Aorta (tissue), 5 donors: ENCODE measurements at places on chromosomes 6 and 20. TPM values are rescaled to one million over a fixed set of nuclear protein-coding genes. Genes with fewer than 3 reads are reported as not detected.

GNMT gene
- 1.2 TPM for total RNA-seq

CLIC5 gene
- total RNA-seq: 9.2 TPM

SLC2A10 gene
- total RNA-seq: 25.6 TPM

RHAG gene
- total RNA-seq: not detected

CLVS2 gene
- not detected for total RNA-seq

CALHM6 gene
- 1.8 TPM for total RNA-seq

DNA sequence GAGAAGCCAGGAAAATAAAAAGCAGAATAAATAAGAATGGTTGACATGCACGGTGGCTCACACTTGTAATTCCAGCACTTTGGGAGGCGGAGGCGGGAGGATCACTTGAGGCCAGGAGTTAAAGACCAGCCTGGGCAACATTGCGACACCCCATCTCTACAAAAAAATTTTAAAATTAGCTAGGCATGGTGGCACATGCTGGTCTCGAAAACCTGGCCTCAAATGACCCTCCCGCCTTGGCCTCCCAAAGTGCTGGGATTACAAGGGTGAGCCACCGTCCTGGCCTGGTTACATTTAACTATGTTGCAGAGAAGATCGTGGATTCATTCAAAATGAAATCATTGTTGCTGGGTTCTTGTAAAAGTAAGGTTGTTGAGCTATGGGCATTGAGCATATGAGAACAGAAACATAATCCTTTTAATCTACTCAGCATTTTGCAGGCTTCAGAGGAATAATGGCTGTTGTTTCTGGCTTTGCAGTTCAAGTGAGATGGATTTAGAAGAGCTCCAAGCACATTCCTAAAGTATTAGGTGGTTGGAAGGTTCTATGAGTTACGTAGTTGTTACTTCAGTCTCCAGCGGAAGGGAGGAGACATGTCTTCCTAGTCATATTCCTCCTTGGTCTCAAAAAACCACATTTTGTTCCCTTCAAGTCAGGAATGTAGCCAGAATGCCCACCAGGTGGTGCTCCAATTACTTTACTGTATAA is 45.6 kb upstream of the RAB23 start:
- H3K27me3 ChIP-seq: no peaks in the 10 kb centered on the region
- H3K4me1 ChIP-seq: no peaks in the 10 kb centered on the region
- no peak overlapping the region for H3K27ac ChIP-seq

- DNase-seq: no peak
- H3K27me3 ChIP-seq: no peaks in the 10 kb centered on the region
- H3K4me1 ChIP-seq: no peaks in the 10 kb centered on the region
- no peaks in the 10 kb centered on the region for H3K36me3 ChIP-seq
Measured at GRCh38 chr20:3174442-3175261, 1.3 kb upstream of the LZTS3 start.

DNA sequence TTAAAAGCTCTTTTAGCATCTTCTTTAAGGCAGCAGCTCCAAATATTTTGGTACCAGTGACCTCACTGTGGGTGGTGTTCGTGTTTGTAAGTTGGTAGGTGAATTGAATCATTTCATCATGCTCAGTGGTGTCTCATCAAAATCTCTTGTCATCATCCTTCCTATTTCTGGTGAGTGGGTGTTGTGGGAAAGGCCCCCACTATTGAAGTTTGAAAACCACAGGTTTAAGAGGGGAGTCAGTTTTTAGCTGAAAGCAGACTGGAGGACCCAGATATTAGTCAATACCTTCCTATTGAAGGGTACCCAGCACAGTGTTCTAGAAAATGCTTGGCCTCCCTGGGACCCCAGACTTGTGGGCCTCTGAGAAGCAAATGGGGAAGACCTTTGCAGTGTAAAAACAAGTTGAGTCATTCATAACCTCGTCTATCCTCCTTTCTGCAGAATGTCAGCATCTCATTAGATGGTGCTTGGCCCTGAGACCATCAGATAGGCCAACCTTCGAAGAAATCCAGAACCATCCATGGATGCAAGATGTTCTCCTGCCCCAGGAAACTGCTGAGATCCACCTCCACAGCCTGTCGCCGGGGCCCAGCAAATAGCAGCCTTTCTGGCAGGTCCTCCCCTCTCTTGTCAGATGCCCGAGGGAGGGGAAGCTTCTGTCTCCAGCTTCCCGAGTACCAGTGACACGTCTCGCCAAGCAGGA is 3.7 kb downstream of the PIM1 start:
- H3K4me1 ChIP-seq: no peaks in the 10 kb centered on the region
- no peak overlapping the region for H3K27ac ChIP-seq
- H3K36me3 ChIP-seq: peaks cover 5% of the 10 kb centered on the region
- DNase-seq: no peak

- H3K4me1 ChIP-seq: no peaks in the 10 kb centered on the region
- no peak overlapping the region for H3K4me3 ChIP-seq
- no peaks in the 10 kb centered on the region for H3K36me3 ChIP-seq
Measured at GRCh38 chr6:28172006-28172405, 30.3 kb downstream of the ZKSCAN8 start.

DNA sequence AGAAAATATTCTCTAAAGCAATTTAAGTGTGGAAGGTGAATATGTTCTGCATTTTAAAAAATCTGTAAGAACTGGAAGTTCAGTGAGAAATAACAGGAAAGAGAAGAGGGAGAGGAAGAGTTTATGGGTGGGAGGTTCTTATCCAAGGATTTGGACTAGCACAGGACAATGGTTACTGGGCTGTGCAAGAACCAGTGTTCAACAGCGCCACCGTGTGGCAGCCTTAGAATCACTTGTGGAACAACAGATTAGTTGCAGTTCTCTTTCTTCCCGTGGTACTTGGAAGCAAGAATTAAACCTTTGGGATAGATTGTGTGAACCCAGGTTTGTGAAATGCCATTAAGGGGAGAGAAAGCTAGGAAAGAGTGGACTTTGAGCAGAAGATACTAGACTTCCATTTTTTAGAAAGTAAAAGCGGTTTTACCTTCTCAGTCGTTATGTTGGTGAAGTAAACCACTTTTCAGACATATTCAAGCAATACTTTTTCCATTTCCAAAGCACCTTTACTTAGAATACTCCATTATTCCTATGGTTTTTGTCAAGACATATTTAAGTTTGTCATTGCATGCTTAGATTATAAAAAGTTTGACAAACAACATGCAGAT is 436.7 kb downstream of the RNF144B start:
- H3K27ac ChIP-seq: no peak overlapping the region
- H3K4me1 ChIP-seq: no peaks in the 10 kb centered on the region
- H3K27me3 ChIP-seq: peaks cover 3% of the 10 kb centered on the region
- H3K36me3 ChIP-seq: no peaks in the 10 kb centered on the region
- DNase-seq: no peak
- no peak overlapping the region for H3K4me3 ChIP-seq

GRCh38 chr6:131122007-131122406 is 13.3 kb upstream of the AKAP7 start:
- H3K27ac ChIP-seq: no peak overlapping the region
- DNase-seq: no peak
- no peaks in the 10 kb centered on the region for H3K27me3 ChIP-seq
- no peak overlapping the region for H3K4me3 ChIP-seq
- no peaks in the 10 kb centered on the region for H3K4me1 ChIP-seq

GRCh38 chr6:131161987-131162386 is 26.7 kb downstream of the AKAP7 start:
- no peaks in the 10 kb centered on the region for H3K4me1 ChIP-seq
- DNase-seq: no peak
- H3K36me3 ChIP-seq: no peaks in the 10 kb centered on the region
- H3K27ac ChIP-seq: no peak overlapping the region
- H3K27me3 ChIP-seq: no peaks in the 10 kb centered on the region

- H3K4me1 ChIP-seq: no peaks in the 10 kb centered on the region
- H3K27ac ChIP-seq: no peak overlapping the region
- H3K27me3 ChIP-seq: no peaks in the 10 kb centered on the region
- H3K36me3 ChIP-seq: no peaks in the 10 kb centered on the region
- H3K4me3 ChIP-seq: no peak overlapping the region
Measured at GRCh38 chr6:130602151-130602770, 224.9 kb upstream of the SMLR1 start.

DNA sequence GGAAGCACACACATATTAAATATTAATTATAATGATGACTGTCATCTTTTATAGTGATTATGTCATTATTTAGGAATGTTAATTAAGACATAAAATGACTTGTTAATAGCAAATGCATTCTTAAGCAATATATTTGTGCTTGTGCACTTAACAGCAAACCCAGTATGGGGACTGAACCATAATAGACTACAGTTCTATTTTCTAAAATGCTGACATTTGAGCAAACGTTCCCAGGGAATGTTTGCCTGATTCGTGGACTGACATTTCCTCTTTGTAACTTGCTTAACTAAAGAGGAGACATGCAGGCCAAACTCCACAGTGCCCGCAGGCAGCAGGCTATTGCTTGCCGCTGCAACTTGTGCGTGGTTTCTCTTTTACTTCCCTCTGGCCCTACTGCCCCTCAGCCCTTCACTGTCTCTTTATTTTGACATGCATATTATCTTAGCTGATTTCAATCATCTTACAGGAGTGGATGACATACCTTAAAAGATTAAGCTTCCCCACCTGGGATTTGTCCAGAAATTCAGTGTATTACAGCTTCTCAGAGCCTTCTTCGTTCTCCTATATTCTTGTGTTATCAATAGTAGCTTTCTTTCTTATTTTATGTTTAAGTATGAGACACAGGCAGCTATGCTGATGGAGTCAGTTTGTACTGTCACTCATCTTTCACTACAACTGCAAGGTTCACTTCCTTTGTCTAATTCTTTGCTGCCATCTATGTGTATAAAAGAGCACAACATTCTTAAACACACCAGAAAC is 141.5 kb downstream of the GMDS start:
- peak overlapping the region; percentile 61 for H3K4me3 ChIP-seq
- H3K27ac ChIP-seq: peak overlapping the region; percentile 84
- no peak for DNase-seq
- no peaks in the 10 kb centered on the region for H3K4me1 ChIP-seq
- H3K36me3 ChIP-seq: no peaks in the 10 kb centered on the region

GRCh38 chr6:42009844-42010184 is 40.5 kb upstream of the TAF8 start:
- no peak for DNase-seq
- H3K4me3 ChIP-seq: no peak overlapping the region
- no peaks in the 10 kb centered on the region for H3K4me1 ChIP-seq
- H3K27ac ChIP-seq: no peak overlapping the region
- H3K36me3 ChIP-seq: no peaks in the 10 kb centered on the region
- no peaks in the 10 kb centered on the region for H3K27me3 ChIP-seq

DNA sequence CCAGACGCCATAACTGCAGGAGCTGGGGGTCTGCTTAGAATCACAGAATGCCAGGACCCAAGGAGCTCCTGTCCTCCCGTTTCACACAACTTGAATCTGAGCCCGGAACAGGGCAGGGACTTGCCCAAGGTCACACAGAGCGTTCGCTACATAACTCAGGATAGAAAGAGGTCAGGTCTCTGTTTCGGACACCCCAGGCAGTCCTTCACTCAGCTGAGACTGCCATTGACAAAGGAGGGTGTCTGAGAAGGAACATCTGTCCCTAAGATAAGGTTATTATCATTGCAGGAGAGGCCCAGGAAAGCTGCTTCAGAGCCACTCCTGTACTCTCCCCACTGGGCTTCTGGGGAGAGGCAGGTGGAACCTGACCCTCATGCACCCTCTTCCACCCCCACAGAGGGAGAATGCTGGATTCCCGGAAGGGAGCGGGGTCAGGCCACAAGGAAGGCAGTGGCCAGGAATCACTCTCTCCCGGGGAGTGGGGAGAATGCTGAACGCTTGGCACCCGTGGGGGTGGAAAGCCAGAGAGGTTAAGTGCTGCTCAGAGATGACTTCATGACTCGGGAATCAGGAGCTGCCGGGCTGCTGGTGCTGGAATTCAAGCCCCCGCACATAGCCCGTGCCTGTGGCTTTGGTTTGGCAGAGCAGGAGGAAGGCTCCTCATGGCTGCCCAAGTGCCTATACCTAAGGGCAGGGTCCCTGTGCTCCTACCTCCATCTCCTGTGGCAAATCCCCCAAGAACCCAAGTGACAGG is 10.7 kb downstream of the SDC4 start:
- no peaks in the 10 kb centered on the region for H3K36me3 ChIP-seq
- DNase-seq: peak; percentile 85
- no peaks in the 10 kb centered on the region for H3K4me1 ChIP-seq
- no peak overlapping the region for H3K4me3 ChIP-seq

DNA sequence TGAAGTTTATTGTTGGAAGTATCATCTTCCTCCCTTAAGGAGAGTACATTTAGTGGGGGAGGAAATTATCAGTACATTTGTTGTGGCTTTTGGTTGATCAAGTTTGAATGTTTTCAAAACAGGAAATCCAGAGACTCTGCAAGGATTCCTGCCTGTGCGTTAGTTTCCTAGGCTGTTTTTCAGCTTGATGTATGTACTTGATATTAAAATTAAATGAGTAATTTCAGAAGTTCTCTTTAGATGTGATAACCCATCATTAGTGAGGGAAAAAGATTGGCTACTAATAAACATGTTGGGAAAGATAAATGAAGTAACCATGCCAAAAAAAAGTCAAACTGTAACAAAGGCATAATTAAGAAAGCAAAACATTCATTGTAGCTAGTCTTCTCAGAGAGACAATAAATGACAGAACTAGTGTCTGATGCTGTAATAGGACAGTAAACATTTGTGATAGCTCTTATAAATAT is 88.0 kb upstream of the TULP1 start:
- H3K4me3 ChIP-seq: no peak overlapping the region
- H3K27ac ChIP-seq: peak overlapping the region; percentile 94
- no peak for DNase-seq
- peaks cover 3% of the 10 kb centered on the region for H3K4me1 ChIP-seq
- no peaks in the 10 kb centered on the region for H3K36me3 ChIP-seq
- no peaks in the 10 kb centered on the region for H3K27me3 ChIP-seq
